ENCODE measurements at places on chromosomes 16 and 17.

DNA sequence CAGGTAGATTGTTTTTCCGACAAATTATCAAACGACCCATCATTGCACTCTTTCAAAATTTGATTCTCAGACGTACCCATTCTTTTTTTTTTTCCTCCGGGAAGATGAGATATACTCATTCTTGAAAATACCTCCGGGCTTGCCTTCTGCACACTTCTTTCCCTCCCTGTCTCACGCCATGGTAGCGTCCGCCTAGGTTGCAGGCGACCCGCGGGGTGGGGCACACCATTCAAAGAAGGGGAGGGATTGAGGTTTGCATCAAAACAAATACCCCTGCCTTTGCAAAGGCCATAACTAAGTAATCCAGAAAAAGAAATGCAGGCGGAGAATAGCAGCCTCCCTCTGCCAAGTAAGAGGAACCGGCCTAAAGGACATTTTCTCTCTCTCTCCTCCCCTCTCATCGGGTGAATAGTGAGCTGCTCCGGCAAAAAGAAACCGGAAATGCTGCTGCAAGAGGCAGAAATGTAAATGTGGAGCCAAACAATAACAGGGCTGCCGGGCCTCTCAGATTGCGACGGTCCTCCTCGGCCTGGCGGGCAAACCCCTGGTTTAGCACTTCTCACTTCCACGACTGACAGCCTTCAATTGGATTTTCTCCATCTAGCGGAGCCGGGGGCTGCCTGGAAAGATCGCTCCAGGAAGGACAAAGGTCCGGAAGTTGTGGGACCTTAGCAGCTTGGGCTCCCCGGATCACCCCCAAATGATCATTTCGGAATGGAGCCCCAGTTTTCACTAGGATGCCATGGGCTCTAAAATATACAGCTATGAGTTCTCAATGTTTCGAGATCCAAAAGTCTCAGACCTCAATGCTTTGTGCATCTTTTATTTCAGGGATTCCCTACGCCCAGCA is 843 bp downstream of the TP53 start:
- DNase-seq, result peak; percentile 41

DNA sequence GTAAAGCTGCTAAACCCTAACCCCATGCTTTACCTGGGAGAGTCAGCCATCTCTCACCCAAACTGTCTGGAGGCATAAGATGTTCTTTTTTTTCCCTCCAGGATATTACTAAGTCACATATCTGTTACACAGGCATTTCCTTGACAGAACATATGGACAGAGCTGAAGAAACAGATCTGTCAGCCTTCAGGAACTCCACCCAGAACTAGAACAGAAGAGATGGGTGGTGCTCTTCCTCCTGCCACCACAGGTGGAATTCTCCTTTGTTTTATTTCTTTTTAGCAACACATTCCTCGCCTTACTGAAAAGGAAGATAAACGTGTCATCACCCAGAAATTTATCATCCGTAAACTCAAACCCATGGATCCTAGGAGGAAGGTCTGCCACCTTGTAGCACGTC is 8.8 kb downstream of the MYCBPAP start:
- no peak for DNase-seq

GRCh38 chr17:65166787-65167186 is 29.6 kb downstream of the RGS9 start:
- DNase-seq, result no peak

- no peak for DNase-seq
Measured at GRCh38 chr17:11986942-11987329, 10.3 kb downstream of the ZNF18 start.

DNA sequence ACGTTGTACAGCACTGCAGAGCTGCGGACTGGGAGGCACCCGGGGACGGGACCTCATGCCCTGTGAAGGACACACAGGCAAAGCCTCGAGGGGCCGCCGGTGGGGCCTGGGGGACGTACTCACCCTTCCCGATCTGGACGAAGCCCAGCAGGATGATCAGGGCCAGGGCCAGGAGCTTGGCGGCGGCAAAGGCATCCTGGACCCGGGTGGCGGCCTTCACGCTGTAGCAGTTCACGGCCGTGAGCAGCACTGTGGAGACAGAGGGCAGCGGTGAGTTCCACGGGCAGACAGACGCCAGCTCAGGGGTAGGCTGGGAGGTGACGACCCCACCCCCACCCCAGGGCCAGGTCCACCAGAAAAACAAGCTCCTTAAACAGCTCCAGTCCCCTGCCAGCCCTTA is 17.7 kb downstream of the SLC7A5 start:
- no peak for DNase-seq

DNA sequence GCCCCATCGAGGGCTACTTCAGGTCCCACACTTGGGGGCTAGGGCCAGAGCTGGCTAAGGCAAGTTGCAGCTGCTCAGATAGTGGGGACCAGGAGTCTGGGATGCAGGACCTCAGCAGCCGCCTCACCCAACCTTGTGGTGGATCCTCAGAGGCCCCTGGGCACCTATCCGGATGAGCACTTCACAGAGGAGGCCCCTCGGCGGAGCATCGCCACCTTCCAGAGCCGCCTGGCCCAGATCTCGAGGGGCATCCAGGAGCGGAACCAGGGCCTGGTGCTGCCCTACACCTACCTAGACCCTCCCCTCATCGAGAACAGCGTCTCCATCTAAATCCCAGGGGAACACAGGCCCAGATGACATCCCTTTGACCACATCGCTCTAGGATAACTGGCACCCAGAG is 9.4 kb downstream of the ALOX15B start:
- no peak for DNase-seq

- DNase-seq, result no peak
Measured at GRCh38 chr17:78805301-78805700, 23.2 kb upstream of the CYTH1 start.

GRCh38 chr16:28090646-28091377 is 27.3 kb upstream of the GSG1L start:
- no peak for DNase-seq

DNA sequence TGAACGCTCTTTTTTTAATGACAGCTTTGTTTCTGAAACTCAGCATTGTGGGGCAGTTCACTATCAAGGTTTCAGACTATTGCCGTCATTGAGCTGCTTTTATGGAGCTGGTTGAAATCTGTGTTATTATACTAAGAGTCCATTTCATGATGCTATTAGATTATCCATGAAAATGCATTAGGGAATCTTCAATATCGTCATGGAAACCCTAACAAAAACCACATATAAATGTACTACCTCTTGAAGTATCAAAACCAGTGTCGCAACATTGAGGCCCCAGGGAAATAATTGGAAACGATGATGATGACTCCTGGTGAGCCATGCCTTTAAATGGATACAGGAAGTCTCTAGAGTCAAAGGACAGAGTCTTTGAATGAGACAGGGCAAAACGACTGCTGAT is 231.6 kb upstream of the CPHXL start:
- no peak for DNase-seq

- no peak for DNase-seq
Measured at GRCh38 chr17:41717408-41718286, 5.5 kb downstream of the GAST start.

DNA sequence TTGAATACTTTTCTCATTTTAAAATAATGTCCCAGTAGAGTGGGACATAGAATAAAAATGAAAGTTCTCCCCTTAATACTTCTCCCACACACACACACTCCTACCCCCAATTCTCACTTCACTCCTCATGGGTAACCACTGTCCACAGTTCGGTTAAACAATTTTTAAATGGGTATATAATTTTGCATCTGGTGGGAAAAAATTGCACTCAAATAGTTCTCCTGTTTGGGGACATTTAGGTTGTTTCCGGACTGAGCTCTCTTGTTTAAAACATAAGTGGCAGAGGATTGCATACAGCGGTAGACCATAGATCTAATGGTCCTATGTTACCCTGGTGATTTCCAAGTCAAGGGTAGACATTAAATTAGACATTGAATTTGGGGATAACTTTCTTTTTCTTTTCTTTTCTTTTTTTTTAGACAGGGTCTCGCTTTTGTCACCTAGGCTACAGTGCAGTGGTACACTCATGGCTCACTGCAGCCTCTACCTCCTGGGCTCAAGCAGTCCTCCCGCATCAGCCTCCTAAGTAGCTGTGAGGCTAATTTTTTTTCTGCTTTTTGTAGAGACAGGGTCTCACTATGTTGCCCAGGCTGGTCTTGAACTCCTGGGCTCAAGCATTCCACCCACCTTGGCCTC is 138.3 kb downstream of the SOCS1 start:
- DNase-seq, result no peak

DNA sequence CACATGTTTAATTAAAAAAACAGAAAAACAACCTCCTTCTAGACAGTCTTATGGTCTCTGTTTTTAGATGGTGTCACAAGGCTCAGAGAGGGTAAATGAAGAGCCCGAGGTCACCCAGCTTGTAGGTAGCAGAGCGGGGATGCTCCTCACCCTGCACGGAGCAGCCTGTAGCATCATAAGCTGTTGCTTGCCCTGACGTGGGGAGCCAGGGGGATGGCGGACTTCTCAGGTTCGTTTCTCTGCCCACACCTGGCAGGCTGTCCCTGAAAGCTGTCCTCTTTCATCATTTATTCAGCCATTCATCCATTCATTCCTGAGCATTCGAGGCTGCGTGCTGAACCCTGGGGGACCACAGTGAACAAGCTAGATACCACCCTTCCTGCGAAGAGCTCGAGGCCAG is 75.7 kb upstream of the KSR1 start:
- DNase-seq, result no peak

GRCh38 chr16:57479976-57480753 is 6.1 kb downstream of the DOK4 start:
- no peak for DNase-seq

DNA sequence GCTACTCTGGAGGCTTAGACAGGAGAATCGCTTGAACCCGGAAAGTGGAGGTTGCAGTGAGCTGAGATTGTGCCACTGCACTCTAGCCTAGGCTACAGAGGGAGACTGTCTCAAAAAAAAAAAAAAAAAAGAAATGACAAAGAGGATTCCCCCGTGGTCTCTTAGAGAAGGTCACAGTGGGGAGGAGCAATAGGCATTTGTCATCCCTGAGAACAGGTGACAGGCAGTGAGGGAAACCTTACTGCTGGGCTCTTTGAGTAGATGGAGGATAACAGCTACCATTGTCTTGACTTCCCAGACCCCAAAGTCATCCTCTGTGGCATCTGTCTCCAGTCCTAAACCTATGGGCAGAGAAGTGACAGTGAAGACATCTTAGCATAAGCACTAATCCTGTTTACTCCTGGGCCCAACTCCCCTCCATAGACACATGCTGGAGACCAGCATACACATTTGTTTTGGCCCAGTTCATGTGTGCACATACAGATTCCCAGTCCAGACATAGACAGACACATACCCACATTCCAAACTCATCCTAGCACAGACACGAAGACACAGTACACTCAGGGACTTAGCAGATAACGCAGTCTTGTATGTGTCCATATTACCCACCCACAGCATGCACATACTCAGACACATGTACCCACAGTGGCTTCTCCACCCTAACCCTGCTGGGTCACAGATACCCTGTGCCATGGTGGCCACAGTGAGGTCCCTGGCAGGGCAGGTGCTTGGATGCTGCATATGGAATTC is 2.7 kb downstream of the ESRP2 start:
- no peak for DNase-seq

DNA sequence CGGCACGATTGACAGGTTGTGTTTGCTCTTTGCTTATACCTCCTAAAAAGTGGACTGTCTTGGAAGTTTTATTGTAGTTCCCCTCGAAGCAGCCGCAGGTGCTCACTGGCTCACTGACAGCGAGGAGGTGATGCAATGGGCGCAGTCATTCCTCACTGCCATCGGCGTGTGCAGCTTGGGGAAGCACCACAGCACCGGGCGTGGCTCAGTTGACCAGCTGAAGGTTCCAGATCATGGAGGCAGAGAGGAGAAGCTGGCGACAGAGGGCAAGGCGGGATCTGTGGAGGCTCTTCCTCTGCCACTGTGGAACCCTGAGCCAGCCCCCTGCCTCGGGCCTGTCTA is 72.1 kb upstream of the TNRC6C start:
- no peak for DNase-seq

- no peak for DNase-seq
Measured at GRCh38 chr17:14545156-14545906, 244.4 kb downstream of the HS3ST3B1 start.

GRCh38 chr16:4500272-4500671 is 24.1 kb downstream of the HMOX2 start:
- DNase-seq, result no peak

GRCh38 chr16:883340-883739 is 82.8 kb upstream of the GNG13 start:
- no peak for DNase-seq

DNA sequence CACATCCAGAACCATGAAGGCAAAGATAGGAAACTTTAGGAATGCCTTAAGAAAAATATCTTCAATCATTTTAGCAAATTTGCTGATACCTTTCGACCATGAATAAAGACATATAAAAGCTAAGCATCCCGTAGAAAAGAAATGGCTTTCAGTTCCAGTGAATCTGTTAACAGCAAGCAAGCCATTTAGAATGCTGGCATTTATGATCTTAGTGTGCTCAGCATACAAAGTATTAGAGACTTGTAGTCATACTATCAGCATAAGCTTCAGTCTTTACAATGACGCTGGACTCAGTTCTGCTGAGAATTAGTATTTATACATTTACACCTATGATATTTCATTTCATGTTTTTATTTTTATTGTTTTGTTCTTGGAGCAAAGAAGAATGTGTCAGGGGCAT is 38.7 kb downstream of the VAT1L start:
- DNase-seq, result no peak

DNA sequence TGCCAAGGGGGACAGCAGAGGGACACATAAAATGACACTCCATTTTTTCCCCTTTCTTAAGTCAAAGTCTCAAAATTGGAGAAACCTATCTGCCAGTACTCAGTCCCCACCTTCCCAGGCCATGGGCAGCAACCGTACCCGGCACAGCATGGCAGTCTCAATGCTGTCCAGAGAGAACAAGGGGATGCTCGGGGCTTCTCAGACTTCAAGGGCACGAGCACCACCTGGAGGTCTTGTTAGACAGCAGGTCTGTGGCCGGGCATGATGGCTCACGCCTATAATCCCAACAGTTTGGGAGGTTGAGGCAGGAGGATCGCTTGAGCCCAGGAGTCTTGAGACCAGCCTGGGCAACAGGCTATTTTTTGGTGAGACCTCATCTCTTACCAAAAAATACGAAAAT is 3.2 kb downstream of the DNAH17 start:
- DNase-seq, result no peak

DNA sequence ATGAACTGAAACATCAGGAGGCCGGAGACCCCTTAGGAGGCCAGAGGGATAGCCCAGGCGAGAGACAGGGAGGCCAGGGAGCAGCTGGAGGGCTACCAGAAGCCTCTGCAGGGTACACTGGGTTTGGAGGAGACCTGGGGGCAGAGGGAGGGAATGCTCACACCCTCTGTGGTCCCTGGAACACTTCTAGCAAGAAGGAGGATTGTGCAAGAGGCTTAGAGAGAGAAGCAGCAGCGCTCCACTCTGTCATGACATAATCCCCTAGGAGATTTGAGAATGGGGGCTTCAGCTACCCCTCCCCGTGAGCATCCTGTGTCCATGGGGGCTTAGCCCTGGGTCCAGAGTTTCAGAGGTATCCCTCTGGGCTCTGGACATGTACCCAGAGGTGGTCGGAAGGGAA is 15.8 kb downstream of the GPR142 start:
- DNase-seq, result no peak

- DNase-seq, result no peak
Measured at GRCh38 chr16:12896562-12896961, 4.8 kb upstream of the SHISA9 start.

GRCh38 chr17:27939474-27940465 is 46.6 kb upstream of the LYRM9 start:
- DNase-seq, result no peak
